ENCODE measurements at places on chromosomes 2 and 18.

- DNase-seq: no peak
These were observed 19.4 kb upstream of the RALBP1 start for GRCh38 chr18:9455718-9456511.

- DNase-seq: no peak
These were observed 76.2 kb upstream of the MFF start for GRCh38 chr2:227248876-227249275.

- DNase-seq: no peak
These were observed 95.5 kb upstream of the EML6 start for GRCh38 chr2:54627973-54628372.

DNA sequence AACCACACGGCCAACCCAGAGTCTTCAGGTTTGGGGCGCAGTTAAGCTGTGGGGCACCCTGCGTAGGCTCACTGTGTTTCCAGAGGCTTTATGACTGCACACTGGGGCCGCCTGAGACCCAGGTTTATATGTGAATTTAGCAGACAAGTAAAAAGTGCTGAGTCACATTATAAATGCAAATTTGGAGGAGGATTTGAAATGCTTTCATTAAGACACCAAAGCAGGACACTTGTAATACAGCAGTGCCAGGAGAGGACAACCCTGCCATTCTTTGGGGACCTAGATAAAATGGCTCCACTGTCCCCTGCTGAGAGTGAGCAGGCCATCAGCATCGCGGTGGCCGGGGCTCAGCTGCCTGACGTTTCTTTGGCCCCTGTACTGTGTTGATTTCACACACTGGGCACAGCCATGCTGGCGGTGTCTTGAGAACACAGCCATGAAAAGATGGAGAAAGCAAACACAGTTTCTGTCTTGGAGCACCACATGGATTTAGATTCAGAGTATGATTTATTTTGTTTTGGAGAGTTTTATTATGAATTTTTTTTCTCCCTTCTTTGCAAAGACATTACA is 10.2 kb downstream of the ACKR3 start:
- DNase-seq: no peak

- DNase-seq: no peak
These were observed 30.5 kb downstream of the ANO7 start for GRCh38 chr2:241219030-241219382.

DNA sequence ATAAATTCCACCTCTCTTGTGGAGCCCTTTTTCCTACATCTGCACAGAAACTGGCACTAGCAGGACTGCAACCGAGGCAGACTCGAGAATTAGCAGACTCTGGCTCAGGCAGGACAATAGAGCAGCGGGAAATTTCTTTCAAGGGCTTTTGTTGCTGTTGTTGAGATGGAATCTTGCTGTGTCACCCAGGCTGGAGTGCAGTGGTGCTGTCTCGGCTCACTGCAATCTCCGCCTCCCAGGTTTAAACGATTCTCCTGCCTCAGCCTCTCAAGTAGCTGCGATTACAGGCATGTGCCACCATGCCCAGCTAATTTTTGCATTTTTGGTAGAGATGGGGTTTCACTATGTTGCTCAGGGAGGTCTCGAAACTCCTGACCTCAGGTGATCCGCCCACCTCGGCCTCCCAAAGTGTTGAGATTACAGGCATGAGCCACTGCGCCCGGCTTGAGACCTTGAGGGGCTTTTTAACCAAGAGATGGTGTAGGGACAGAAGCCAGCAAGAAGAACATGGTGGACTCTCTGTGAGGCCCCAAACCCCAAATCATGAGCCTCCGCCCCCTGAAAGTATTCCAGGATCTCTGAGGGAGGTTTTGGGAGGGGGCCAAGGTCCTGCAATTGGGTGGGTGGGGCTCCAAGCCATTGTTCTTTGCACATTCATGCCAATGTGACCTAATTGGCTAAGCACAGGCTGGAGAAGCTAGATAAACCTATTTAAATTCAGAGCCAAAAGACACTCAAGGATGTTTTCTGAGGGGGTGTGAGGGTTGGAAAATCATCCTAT is 68.4 kb upstream of the MSH2 start:
- DNase-seq: no peak

- DNase-seq: no peak
These were observed 59.3 kb downstream of the PMAIP1 start for GRCh38 chr18:59959073-59959472.

DNA sequence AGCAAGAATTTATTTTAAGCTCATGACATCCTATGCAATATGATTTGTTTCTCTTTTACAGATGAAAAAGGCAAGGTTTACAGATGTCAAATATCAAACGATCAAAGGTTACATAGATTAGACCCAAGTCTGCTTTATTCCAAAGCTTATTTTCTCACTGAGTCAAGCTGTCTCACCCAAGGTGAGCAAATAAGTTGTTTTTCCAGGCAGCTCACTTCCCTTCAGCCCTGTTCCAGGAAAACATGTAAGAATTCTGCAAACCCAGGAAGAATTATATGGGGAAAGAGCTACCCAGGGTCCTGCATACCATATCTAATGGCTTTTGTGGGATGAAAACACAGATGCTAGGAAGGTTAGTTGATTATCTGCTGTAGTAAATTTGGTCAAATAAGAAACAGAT is 57.7 kb upstream of the SCN9A start:
- DNase-seq: no peak

DNA sequence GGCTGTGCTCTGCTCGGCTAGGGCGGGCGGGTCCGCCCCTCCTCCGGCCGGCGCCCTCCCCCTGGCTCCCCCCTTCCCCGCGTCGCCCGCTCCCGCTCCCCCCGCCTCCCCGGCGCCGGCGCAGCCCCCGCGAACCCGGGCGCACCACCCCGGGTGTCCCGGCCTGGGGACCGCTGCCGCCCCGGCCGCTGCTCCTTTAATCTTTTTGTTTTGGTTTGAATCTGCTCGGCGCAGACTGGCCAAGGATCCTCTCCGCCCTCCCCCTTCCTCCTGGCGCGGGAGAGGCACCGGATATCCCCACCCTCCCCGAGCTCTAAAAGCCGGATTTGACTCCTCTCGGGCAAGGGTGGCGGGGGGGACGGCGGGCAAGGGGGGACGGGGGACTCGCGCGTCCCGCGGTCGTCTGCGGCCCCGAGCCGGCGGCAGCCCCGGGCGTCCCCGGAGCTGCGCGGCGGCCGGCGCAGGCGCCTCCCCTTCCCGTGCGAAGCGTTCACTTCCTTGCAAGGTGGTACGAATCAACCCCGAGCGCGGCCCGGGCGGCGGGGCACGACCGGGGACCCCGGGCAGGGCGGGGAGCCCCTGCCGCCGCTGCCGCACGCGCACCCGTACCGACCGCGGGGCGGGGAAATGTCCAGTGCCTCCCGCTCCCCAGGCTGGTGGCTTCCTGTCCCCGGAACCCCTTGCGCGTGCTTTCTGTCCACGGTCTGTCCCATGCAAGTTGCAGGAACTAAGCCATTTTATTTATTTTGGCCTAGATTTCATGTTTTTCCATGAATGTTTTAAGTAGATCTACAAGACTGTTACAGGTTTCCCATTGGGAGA is at the start of gene PTGR3:
Gene PTGR3 (minus strand): TSS at position 11 of the 822 bp plus-strand sequence. CDS start 81 bp downstream, outside the sequence.
- no peak for DNase-seq
